ENCODE measurements at places on chromosomes 2 and 18.

DNA sequence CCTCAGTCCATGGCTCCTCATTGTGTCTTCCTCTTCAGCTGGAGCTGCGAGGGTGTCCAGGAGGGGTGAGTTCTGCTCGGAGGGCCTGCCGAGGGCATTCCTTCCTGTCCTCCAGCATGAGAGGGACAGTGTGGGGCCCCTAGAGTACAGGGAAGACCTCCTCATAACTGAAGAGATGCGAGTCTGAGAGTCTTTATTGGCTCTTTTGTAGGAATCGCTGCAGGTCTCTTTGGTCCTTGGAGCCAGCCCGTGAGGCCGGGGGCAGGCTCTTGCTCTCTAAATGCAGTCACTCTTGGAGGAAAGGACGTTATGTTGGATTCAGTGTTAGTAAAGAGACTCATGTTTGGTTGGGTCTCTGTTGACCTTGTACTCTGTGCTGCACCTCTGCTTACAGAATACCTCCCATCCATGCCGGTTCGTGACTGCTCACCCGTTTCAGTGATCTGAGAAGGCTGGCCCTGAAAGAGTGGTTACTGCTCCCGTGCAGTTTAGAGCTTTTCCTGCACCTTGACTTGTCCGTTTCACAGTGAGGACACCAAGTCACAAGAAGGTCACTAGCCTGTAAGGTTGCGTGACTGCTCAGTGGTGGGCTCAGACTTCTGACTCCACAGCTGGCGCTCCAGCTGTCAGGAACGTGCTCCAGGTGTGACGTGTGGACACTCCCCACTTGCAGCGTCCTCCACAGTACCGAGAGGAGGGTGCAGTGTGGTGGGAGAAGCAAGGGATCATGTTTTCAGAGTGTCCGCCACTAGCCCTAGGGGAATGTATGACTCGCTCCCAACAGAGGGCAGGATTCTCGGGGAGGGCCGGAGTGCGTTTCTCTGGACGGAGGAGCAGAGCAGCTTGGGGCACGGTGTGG is 7.8 kb downstream of the ATG4B start:
- no peak for DNase-seq

- no peak for DNase-seq
These were observed 27.7 kb upstream of the DOCK10 start for GRCh38 chr2:225069966-225070365.

DNA sequence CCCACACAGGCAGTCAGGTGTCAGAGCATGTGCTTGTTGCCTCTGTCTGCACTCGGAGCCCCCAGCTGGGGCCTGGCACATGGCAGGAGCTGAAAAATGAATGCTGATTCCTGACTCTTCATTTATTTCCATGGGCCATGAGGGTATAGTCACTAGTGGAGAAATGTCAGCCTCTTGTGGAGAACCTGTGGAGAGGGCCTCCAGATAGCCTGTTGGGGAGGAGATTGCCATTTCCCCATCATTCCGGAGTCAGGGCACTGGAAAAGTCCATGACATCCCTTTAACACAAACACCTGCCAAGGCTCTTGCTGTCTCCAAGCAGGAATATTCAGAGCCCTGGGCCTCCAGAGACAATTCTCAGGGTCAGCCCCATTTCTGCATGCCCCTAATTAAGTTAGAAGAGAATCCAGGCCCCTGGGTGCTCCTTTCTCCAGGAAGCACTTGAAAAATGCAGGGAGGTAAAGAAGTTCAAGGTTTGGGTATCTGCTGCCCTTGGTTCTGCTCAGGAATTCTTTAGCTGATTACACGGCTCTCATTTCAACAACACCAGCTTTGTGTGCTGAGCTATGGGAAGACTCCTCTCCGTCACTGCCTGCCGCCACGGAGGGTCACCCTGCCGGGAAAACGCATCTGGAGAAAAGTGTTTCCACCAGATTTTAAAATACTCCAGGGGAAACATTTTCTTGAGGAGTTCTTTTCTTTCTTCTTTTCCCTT is 311.3 kb downstream of the MYCN start:
- no peak for DNase-seq

DNA sequence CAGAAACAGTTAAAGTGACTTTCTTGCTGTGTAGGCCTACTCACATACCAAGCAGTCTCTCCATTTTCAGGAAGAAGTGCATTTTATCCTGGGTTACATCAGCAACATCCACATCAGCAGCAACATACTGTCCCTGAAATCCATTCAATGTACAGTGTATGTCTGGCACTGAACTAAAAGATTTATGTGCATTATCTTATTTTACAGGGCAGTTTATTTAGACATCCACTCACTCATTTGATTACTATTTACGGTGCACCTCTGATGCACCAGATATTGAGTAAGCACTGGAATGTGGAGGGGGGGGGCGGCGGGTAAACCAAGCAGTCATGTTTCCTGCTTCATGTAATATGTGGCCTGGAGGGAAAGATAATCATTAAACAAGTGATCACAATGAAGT is 1128.2 kb downstream of the BCL11A start:
- DNase-seq, result no peak

GRCh38 chr2:21642647-21643046 is 518.9 kb downstream of the TDRD15 start:
- no peak for DNase-seq

DNA sequence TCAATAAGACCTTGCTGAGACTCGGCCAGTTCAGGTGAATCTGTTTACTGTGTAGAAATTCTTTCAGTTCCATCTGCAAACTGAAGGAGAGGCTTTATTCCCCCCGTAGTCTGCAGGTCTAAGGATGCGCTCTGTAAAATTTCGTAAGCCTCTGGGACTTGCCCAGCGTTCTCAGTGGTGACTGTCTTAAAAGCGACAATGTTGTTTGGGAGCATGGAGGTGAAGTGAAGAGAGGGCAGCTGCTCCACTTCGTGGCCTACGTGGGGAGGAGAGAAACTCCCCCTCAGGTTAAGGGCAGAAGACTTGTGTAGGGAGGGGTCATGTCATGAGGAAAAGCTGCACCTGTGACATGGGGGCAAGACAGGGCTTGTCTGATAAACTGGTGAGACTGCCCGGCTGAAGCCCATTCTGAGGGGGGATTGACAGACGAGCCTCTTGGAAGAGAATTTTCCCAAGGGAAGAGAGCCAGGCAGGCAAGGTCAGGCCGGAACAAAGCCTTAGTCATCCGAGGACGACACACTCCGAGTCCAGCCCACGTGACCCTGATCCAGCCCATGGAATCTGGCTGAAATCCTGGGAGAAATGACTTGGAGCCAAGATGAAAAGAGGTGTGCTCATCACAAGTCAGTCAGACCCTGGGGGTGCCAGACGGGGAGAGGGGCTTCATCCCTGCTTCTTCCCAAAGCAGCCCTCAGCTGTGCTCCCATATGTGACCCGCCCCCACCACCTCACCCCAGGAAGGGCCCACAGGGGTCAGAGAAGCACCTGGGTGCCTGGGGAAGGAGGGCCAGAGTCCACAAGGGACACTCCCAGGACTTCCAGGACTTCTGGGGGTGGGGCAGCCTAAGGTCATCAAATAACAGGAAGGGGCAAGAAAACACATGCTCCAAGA is 88.5 kb upstream of the SH3BP4 start:
- DNase-seq, result no peak

DNA sequence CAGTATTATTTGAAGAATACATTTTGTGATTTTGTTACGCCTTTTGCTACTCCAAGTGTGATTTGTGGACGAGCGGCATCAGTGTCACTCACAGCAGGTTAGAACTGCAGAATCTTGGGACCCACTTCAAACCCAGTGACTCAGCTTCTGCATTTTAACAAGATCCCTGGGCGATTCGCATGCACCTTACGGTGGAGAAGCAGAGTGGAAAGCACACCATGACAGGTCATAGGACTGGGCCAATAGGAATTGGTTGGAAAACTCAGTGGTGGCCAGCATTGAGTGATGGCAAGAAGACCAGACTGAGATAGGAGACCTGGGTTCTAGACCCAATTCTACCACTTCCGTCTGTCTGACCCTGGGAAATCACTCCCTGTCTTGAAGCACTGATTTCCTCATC is 26.3 kb downstream of the CTLA4 start:
- DNase-seq, result no peak

- DNase-seq, result no peak
These were observed 121.4 kb upstream of the MGAT5 start for GRCh38 chr2:134132490-134132857.

DNA sequence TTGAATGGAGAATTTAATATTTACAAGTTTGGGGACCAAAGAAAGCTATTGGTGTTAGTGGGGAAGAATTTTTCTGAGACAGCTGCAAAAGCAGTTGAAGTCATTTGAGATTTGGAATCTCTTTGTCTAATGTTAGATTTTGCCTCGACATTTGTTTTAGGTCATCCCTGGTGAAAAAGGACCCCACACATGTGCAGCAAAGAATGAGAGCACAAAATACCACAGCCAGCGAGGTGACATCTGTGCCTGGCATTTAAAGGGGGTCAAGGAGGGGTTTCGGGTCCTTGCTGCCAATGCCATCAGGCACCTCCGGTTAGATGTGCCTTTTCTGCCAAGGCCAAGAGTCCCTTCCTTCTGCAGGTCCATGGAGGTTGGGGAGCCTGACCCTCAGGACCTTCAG is 173.3 kb downstream of the TRIB2 start:
- DNase-seq, result no peak

Measured in AG04449 (cell line).